Hindlimb muscle (tissue), 1 donor: ENCODE measurements at places on chromosomes 7 and 10. TPM values are rescaled to one million over a fixed set of nuclear protein-coding genes. Genes with fewer than 3 reads are reported as not detected.

- peak; percentile 32 for DNase-seq
Observed at GRCh38 chr10:117757086-117757720, 214.7 kb downstream of the EMX2 start.

GRCh38 chr7:116588225-116588624 is 63.4 kb downstream of the CAV1 start:
- no peak for DNase-seq

DNA sequence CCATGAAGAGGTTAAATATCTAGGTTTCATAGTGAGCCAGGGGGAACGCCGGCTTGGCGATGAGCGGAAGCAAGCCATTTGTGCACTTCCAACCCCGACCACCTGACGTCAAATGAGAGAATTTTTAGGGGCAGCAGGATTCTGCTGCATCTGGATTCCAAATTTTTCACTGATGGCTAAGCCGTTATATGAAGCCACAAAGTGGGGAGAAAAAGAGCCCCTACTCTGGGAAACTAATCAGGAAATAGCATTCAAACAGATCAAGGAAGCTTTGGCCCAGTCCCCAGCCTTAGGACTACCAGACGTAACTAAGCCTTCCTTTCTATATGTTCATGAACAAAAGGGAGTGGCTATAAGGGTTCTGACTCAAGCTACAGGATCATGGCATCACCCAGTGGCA is 12.9 kb upstream of the ADCK2 start:
- DNase-seq = no peak

FEZF1 gene
- polyA plus RNA-seq = 0.12 TPM

DNA sequence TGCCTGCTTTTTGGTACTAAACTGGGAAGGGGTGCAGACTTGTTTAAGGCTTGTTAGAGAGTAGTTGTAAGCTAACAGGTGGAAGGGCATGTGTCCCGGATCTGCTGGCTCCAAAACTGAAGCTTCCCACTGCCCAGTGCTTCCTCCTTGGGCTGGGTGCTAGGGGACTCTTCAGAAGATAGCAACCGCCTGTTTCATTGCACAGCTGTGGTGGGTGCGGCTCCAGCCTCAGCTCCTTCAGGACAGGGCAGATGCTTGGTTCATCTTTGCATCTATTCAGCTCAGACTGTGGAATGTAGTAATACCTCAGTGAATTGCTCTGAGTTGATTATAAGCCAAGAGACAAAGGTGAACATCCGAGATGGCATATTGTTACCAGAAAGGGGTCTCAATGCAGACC is 527.1 kb downstream of the TYW1 start:
- DNase-seq = no peak

ARHGEF35 gene
- 1.3 TPM for polyA plus RNA-seq

DNA sequence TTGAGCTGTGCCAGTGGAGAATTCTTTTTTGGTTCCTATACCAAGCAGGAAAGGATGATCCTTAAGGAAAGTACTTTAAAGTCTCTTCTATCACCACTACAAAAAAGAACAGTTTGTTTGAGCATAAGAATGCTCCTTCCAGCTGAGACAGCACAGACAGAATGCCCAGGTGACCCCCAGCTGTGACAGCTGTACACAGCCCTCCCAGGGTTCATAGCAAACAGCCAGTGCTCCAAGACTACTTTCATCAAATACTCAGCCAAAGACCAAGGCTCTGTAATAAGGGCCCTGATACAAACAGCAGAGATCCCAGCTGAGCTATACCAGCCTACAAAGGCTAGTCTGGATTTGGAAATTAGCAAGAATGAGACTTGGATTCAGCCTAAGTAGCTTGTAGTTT is 65.7 kb downstream of the NXPH1 start:
- DNase-seq = no peak

- DNase-seq = no peak
Observed at GRCh38 chr10:51162002-51162401, 87.7 kb downstream of the PRKG1 start.

MNX1 gene
- polyA plus RNA-seq = 0.09 TPM

DNA sequence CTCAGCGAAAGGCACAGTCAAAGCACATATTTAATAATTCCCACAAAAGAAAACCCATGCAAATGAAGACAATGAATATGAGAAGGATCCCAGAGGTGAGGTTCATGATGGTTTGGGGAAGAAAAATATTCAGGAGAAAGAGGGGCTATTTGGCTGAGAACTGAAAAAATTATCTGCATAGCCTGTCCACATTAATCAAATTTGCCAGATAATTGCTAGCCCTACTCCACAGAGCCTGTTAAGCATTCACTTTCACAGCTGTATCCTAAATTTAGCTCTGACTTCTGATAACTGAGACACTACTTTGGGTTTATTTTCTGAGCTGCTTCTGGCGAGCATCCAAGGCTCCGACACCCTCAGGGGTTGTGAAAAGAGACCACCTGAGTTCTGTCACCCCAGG is 176.2 kb downstream of the HERPUD2 start:
- DNase-seq = no peak

COX19 gene
- polyA plus RNA-seq = 13.1 TPM

STAMBPL1 gene
- 5.4 TPM for polyA plus RNA-seq

DNA sequence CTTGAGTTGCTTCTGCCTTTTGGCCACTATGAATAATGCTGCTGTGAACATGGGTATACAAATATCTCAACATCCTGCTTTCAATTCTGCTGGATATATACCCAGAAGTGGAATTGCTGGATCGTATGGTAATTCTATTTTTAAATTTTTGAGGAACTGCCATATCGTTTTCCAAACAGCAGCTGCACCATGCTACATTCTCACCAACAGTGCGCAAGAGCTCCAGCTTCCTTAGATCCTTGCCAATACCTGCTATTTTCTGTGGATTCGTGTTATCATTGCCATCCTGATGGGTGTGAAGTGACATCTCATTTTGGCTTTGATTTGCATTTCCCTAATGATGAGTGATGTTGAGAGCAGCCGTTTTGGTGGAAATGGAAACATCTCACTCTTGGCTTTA is 26.7 kb downstream of the FRMD4A start:
- DNase-seq = peak; percentile 29

DNA sequence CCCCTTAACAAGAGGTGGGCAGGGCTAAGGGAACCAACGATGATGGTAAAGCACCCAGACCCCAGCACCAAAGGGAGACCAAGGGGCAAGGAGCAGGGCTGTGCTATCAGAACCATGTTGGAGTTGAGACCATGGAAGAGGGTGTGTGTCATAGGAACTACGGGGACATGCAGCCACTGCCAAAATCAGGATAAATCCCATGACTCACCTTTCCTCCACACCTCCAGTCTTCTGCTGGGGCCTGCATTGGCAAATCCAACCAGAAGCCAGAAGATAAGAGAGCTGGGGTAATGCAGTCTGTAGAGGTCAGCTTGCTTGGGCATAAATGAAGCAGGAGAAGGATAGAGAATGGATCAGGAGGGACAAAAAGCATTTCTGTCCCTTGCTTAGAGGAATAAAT is 42.7 kb upstream of the SMARCD3 start:
- no peak for DNase-seq

DNA sequence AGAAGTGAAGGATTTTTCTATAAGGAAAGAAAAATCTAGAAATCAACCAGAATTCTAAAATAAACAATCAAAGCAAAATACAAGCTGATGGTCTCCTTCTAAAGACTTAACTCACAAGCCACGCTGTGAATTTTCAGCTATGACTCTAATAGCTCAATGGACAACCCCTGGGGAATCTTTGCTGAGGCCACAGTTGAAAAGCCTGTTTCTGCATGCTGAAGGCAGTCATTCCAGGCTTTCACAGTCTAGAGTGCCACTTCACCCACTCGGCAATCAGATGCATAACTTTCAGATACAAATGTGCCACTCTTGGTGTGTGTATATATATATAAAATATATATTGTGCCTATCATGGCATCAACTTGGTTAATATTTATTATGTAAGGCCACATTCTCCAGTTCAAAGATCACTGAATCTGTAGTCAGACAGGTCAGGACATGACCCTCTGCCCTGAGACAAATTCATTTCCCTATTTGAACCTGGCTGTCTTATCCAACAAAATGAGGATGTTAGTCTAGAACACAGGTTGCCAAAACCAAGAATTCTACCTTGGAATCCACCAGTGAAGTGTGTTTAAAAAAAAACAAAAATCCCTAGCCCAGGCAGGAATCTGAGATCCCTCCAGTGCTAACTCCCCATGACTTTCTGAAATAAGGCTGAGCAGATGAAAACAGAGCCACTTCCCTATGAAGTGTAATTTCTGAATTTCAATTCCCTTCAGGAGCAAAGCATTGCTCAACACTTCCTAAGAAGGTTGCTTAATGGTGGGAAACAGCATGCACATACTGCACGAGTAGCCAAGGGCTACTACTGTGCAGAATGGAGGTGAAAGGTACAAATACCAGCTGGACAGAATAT is 9.9 kb downstream of the LIPA start:
- DNase-seq = no peak

DNA sequence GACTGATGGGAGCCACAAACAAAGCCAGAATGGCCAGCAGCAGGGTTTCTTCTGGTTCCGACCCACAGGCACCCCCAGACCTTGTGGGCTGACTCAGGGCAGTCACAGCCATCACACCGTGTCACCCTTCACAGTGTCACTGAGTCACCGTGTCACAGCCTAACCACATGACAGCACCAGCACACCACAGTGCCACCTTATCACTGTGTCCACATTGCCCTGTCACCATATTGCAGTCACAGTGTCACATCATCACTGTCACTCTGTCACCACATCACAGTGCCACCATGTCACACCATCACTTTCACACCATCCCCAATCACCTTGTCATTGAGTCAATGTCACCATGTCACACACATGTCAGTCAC is 77.0 kb downstream of the OAT start:
- DNase-seq = no peak

GRCh38 chr10:106740-107139 is 28.5 kb upstream of the ZMYND11 start:
- DNase-seq = no peak

DNA sequence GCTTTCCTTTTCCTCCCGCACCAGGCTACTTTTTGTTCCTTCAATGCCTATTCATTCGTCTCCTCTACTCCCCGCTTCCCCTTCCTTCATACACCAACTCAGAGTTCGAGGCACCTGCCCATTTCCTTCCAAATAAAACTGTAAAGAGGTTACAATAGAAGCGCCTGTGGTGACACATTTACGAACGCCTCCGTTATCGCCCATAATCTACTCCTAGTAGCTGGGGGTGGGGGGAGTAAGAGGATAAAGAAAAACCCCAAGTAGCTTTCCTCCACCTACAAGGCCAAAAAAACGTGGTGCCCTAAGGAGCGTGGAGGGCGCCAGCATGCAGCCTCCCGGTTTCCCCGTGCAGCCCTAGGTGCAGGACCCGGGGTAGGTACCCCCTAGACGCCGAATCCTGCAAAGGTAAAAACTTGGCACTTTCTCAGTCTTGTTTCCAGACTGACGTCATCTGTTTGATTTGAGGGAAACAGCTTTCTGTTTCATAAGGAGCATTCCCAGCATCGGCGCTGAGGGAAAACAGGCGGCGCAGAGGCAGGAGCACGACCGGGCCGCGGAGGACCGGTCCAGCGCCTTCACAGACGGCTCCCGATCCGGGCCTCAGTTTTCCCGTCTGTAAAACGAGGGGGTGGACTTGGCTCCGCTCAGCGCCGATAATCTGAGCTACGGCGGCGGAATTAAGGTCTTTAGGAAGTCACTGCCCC is 922 bp downstream of the PPA1 start:
- DNase-seq = peak; percentile 21

DNA sequence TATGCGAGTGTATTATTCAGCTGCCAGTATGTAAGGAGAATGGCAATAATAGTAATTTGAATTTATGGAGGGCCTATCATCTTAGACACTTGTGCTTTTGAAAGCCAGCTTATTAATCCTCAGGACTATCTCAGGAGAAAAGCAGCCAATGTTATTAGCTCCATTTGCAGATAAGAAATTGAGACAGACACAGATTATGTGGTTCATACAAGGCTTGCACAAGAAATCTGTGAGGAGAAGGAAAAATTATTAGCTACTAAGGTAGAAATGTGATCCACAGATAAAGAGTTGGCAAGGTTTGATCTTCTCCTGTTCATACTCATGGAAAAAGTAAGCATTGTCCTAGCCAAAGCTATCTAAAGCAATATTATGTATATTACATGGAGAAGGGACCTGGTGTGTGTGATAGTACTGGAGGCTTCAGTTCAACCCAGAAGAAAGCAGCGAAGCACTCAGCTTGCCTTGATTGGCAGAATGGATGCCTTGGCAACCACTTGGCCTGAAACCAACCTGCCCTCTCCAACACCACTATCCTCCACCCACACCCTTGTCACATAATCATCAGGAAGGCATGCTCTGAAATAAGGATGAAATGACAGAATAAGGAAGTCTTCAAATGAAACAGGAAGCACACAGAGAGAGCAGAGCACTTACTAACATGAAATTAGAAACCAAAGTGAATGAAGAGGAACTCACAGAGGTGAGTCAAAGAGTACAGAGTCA is 18.0 kb downstream of the MACC1 start:
- DNase-seq = no peak

PLEKHA1 gene
- polyA plus RNA-seq = 30.8 TPM

PNLIPRP3 gene
- polyA plus RNA-seq = 0.17 TPM

DNA sequence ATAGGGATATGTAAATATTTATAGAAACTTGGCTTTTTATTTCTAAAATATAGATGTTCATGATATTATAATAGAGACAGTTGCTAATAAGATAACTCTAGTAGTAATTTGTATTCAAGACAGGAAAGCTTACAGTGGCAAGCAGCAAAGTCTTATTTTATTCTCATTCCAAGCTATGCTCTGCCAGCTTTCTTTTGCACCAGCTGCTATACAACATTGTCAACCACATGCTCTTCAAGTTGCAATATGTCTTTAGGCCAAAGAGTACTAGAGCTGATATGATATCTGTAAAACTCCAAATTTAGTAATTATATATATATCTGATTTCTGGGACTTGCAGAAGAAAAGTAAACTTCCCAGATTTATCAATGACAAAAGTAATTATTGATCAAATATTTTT is 350.1 kb downstream of the HGF start:
- no peak for DNase-seq

DNA sequence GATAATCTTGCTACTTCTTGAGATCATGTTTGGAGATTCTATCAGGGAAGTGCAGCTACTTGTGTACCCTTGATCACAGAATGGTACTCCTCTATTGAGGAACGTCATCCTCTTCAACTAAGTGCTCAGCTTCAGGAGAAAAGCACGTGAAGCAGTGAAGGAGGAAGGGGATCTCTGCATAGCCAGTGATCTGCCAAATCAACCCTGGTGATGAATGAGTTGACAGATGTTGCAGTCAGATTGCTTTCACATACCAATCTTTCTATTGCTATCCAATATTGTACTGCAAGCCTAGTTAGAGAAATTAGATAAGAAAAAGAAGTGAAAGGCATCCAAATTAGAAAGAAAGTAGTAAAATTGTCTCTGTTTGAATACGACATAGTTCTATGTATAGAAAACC is 309.4 kb downstream of the TWIST1 start:
- DNase-seq = no peak

DNA sequence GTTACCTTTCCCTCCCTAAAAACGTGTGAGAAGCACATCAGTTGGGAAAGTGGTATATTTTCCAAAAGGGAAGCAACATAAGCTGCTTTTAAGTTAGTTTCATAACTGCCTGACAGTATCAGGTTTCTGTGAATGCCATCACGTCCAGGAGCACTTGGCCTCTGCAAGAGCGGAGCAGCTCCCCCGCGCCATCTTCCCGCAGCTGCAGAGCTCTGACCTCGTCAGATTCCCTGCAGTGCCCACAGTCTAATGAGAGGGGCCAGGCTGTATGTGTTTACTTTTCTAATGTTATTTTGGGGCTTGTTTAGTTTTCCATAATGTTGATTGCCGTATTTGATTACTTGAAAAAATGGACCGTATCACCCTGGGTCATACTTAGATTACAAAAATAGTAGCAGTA is 74.2 kb downstream of the MGMT start:
- DNase-seq = peak; percentile 42

CYP3A4 gene
- polyA plus RNA-seq = not detected

- no peak for DNase-seq
Observed at GRCh38 chr7:77497079-77497478, 40.0 kb upstream of the PTPN12 start.
